NCI-H526 treated with DMSO at 0.1 percent for 48 hours (cell line): ENCODE measurements at places on chromosomes 4 and X.

DNA sequence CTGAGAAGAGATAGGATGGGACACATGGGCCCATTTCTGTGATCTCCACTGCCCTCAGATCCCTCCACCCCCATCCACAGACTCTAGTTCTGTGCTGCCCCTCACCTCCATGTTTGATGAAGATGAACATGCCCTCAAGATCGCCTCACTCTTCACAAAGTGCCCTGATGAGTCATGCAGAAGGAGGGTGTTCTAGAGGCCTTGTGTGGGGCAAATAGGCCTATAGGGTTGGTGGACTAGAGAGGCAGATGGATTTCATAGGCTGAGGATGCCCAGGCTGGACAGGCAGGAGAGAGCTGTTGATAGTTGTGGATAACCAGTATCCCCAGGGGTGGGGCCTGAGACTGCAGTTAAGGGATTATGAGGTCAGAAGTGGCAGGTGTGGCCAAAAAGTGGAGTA lies at the start of gene CXorf65:
Gene CXorf65 (minus strand): TSS at position 314 of the 400 bp plus-strand sequence. CDS start 184 bp downstream, at position 130.
- no peak for DNase-seq

- DNase-seq = no peak
These were observed 898.8 kb downstream of the C4orf33 start for GRCh38 chr4:129994715-129995114.

DNA sequence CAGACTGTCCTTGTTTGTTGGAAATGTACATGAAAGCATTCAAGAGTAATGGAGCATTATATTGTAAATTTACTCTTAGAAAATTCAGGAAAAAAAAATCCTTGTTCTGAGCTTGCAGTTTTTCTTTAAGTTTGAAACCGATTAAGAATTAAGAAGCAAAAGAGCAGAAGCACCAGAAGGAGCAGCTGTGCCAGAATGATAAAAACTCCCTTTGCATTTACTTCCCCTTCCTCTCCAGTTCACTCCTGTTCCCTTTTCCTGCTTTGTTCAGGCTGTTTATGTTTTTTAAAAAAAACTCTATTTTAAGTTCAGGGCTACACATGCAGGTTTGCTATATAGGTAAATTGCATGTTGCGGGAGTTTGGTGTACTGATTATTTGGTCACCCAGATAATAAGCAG lies 90.3 kb downstream of the ATOH1 start:
- no peak for DNase-seq

DNA sequence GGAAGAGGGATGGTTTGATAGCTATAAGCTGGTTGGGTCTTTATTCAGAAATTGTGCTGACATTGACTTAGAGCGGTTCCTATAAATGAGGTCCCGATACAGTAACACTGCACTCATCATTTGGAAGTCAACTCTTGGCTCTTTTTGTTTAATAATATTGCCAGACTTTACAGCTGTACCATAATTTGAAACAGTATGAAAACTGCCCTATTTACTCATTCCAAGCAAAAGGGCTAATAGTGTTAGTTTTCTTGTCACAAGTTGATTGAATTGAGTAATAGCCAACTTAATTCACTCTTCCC lies 128.4 kb upstream of the LIMCH1 start:
- DNase-seq = no peak

- DNase-seq = peak; percentile 11
These were observed 15.0 kb upstream of the MTNR1A start for GRCh38 chr4:186570193-186570996.

GRCh38 chr4:106142616-106143127 lies 173.3 kb downstream of the TBCK start:
- DNase-seq = no peak

GRCh38 chr4:123652476-123652875 lies 255.9 kb downstream of the SPRY1 start:
- DNase-seq = no peak

GRCh38 chr4:122686691-122687090 lies 45.8 kb upstream of the BBS12 start:
- DNase-seq = no peak

DNA sequence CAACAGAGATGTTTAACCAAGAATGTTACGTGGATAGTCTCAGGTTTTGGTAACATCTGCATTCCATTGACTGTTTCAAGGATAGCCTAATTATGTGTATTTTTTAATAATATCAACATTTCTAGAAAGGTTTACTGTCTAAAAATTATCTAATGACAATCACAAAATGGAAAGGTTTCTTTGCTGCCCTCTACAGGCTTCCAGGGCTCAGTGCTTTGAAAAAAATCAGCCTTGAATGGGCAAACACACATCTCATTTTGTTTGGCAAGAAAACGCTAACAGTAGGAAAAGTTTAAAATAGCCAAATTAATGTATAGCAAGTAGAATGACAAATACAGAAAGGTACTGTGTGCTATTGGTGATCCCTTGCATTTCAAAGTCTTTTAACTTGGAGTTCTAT lies 223.4 kb upstream of the PRPS2 start:
- no peak for DNase-seq

DNA sequence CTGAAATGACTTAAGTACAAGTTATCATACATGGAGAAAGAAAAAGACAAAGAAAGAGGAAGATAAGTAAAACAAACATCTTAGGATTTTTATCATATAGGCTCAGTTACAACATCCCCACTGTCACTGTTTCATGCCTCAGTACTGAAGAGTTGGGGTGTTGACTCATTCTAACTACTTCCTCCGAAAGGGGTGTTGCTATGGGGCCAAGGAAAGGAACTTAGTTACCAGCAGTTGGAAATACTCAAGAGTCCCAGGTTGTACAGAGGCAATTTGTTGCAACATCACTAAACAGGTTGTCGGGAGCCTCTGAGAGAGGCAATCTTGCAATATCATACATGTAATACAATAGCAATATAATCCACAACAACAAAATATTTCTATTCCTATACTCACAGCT lies 1264.7 kb downstream of the PCDH7 start:
- DNase-seq = no peak

DNA sequence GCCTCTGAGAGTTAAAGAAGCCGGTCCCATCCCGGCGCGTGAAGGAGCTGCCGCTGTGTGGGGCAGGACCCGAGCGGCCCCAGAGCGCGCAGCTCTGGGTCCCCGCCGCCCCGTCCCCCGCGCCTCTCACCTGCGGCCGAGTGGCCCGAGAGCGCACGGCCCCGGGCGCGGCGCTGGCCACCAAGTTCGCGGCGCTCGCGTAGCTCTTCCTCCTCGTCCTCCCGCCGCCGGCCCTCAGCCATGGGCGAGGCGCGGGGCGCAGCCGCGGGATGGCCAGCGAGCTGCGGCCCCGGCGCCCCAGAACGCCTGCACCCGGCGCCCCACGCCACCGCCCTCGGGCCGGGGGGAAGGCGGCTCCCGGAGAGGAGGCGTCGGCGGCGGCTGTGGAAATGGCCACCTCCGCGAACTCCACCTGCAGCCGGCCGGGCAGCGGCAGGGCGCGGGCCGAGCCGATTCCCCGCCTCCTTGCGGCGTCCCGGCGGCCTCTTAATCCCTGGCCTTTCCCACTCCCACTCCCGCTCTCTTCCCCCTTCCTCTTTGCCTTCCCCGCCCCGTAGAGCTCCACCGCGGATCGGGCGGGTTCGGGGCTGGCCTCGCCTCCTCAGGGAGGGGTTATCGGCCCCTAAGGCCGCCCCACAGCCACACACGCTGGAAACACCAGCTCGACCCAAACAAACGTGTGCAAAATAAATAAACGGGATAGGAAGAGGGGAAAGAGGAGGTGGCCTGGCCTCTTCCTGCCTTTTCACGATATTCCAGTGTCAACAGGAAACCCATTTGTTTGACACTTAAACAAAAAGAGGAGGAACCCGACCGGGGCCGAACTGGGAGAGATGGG lies at the start of gene SH3D19:
Gene SH3D19 (minus strand): TSS at position 495 of the 838 bp plus-strand sequence. CDS start 253 bp downstream, at position 242.
- peak; percentile 76 for DNase-seq

DNA sequence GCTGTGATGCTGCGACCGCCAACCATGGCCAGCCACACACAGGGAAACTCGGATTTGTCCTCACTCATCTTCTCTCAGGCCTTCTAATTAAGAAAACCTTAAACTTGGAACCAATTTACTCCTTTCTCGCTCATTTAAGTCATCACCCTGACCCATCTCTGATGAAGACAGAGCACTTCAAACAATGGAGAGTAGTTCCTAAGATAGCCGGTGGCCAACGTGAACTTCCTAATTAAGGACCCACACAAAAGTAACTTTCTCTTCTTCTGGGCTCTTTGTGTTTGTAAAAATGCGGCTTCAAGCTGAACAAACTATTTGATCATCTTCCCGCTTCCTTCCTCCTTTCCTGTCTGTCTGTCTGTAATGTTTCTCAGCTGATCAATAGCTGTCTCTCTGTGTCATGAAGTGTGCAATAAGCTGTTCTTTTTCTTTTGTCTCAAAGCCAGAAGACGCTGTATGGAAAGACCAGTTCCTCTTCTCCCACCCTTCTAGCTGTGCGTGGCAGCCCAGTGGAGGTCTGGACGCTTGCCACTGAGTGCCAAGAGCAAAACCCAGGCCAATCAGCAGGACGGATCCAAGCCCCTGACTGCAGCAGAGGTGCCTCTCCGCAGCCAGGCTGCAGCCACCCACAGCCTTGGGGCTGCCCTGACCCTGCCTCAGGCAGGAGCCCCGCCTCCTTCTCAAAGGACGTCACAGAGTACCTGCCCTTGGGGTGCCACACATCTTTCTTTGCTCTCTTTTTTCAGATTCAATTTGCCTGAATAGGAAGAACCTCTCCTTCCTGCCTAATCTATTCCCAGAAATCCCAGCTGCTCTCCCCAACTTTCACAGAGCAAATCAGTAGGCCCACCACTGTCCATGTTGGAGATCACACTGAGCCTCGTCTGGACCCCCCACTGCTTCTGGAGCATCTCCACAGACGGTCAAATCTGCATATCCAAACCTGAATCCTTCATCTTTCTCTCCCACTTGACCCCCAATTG lies 59.3 kb downstream of the MAML3 start:
- DNase-seq = no peak

DNA sequence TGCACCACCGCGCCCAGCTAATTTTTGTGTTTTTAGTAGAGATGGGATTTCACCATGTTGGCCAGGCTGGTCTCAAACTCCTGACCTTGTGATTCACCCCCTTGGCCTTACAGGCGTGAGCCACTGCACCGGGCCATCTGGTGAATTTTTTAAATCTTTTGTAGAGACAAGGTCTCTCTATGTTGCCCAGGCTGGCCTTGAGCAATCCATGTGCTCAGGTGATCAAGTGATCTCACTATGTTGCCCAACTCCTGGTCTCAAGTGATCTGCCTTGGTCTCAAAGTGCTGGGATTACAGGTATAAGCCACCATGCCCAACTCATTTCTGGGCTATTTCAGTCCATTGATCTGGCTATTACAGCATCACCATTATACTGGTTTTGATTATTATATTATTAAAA lies 22.2 kb upstream of the GALNT7 start:
- no peak for DNase-seq

GRCh38 chr4:2253160-2254084 lies 8.5 kb downstream of the MXD4 start:
- no peak for DNase-seq

- no peak for DNase-seq
These were observed 47.2 kb downstream of the BCOR start for GRCh38 chrX:40050532-40050931.

GRCh38 chr4:163591614-163592020 lies 97.1 kb downstream of the TMA16 start:
- no peak for DNase-seq

- DNase-seq = no peak
These were observed 16.0 kb downstream of the HPSE start for GRCh38 chr4:83318666-83319065.

DNA sequence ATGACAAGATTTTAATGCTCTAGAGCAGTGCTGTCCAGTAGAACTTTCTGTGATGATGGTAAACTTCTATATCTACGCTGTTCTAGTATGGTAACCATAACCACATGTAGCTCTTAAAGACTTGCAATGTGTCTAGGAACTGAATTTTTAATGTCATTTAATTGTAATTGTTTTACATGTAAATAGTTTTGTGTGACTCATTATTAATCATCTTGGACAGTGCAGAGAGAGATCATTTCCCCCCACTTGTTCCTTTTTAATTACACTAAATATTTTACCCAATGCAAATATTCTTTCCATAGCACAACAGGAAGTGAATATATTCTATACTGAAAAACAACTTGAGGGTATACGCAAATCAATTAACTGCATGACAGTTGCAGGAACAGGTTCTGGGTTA lies 5.8 kb downstream of the ATG4A start:
- DNase-seq = no peak

DNA sequence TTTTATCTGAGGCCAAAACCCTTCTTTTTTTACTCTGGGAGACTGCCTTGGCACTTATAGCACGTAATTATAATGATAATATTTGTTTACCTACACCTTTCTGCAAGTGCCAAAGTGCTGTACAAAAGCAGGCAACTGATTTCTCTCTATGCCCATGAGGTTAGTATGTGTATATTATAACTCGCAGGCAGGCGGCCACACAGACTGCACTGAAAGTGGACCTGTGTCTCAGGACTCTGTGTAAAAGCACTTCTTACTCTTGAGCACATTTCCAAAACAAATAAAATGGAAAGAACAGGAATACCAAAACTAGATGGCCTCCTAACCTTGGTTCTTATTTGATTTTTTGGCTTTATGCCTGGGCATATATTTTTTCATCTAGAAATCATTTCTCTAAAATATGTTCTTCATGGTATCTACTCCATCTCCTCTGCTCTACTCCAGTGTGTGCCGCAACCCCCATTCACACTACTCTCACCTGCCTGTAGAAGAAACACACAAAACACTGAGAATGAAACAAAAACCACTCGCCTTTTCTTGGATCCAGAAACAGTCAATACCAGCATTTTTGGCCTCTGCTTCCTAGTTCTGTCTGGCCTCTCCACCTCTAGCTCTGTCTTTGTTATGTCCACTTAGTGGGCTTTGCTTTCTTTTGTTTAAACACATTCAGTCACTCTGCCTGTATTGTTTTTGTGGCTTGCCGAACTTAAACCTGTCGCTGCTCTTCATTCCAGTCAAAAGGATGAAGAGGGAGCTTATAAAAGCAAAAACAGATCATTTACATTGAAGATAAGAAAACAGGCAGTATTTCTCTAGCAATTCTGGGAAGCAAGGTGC lies 934.5 kb upstream of the TENM3 start:
- DNase-seq = no peak

DNA sequence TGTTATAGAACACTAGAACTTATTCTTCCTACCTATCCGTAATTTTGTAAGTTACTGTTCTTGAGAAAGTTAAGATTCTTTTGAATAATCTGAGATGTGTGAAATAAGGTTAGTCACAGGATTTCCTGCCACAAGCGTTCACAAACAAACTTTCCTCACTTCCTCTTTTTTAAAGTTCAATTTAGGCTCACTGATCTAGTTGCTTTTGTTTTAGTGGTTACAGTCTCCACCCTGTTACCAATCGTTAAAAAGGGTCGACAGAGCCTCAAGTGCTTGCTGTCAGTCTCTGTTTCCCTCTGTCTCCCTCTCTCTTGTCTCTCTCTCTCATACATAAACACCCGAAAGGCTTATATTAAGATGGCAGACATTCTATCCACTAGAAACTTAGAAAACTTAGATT lies 35.9 kb upstream of the STK26 start:
- no peak for DNase-seq

DNA sequence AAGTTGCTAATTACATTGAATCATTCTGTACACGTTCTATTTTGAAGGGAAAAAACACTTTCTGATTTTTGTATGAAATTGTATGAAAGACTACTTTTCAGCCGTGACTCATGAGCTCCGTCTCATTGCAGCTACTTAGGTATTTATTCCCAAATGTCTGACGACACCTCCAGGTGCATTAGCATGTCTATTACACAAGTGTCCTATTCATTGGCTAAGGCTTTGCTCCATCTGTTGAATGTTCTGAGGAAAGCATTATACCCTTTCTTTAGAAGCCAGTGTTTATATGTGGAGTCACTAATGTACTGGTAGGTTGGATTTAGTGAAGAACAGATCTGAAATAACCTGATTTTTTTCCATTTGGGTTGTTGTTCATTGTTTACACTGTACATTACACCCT lies 51.8 kb downstream of the MAP7D3 start:
- no peak for DNase-seq

GRCh38 chrX:136021160-136021559 lies 35.9 kb downstream of the SLC9A6 start:
- no peak for DNase-seq
